ENCODE measurements at places on chromosomes 3 and 15.

- DNase-seq, result no peak
Measured at GRCh38 chr3:48528048-48528447, 24.1 kb upstream of the SHISA5 start.

- no peak for DNase-seq
Measured at GRCh38 chr15:74868059-74868458, 5.1 kb downstream of the SCAMP2 start.

- no peak for DNase-seq
Measured at GRCh38 chr15:20344601-20345400, 196.8 kb downstream of the GOLGA6L6 start.

- no peak for DNase-seq
Measured at GRCh38 chr15:42602501-42602900, 27.1 kb downstream of the STARD9 start.

- no peak for DNase-seq
Measured at GRCh38 chr15:27601239-27601960, 497.7 kb downstream of the OCA2 start.

DNA sequence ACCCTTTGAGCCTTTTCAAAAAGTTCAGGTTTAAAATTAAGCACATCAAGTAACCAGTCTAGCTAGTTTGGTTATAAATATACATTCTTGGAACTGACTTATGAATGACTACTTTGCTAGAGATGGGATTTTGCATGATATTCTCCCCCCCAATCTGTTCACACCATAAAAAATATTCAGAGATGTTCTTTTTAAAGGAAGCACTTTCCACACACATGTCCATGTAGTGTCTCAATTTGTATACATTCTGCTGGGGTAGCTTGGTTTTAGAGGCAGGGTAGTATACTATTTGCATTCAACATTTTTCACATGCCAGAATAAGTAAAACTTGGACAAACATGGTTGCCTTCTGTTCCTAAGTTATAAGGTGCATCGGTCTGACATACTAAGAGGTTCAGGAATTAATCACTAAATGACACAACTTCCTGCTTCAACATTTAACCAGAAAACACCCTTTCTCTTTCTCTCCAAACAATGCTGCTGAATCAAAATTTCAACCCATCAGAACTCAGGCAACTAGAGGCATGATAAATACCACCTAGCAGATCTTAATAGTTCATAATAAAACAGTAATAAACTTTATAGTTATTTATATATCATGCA is 57.0 kb downstream of the SUMF1 start:
- DNase-seq, result no peak

- DNase-seq, result no peak
Measured at GRCh38 chr3:158809642-158810041, 7.8 kb downstream of the MFSD1 start.

- DNase-seq, result no peak
Measured at GRCh38 chr15:39846108-39846507, 63.5 kb upstream of the FSIP1 start.

- DNase-seq, result no peak
Measured at GRCh38 chr15:100705841-100706240, 103.5 kb downstream of the ASB7 start.

GRCh38 chr15:70152070-70152480 is 54.4 kb upstream of the TLE3 start:
- DNase-seq, result no peak

GRCh38 chr3:101936419-101937356 is 87.4 kb downstream of the NFKBIZ start:
- DNase-seq, result peak; percentile 69

DNA sequence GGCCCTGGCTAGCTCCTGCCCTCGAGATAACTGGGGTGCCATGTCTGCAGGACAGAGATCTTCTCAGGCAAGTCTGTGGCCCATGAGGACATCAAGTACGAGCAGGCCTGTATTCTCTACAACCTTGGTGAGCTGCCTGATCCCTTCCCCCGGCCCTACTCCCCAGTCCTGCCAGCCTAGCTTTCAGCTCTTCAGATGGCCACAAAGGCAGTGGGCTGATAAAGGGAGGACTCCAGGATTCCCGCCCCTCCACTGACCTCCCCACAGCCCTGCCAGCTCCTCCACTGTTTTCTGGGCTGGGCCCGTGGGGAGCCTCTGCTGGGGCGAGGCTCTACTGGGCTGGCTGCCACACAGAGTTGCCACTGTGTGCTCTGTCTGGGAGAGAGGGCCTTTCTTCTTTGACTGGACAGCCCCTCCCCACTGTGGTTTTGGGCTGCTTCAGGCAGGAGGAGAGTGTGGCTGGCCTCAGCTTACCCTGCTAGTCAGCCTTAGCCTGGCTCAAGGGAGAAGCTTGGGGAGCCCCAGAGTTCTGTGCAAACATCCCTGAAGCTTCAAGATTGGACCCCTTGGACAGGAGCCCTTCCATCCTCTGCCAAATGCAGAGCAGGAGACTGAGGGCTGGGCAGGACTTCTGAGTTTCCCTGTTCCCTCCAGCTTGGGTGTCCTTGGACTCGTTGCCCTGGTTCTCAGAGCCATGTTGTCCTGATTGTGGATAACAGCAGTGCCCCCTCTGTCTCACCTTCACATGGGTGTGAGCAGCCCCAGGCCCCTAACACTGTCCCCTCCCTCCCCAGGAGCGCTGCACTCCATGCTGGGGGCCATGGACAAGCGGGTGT is 24.4 kb downstream of the PTPN23 start:
- no peak for DNase-seq

- DNase-seq, result no peak
Measured at GRCh38 chr3:182935803-182936202, 44.5 kb downstream of the DCUN1D1 start.

- DNase-seq, result no peak
Measured at GRCh38 chr3:172294223-172294806, 153.9 kb downstream of the GHSR start.

- no peak for DNase-seq
Measured at GRCh38 chr3:171829841-171830517, 13.2 kb upstream of the TMEM212 start.

DNA sequence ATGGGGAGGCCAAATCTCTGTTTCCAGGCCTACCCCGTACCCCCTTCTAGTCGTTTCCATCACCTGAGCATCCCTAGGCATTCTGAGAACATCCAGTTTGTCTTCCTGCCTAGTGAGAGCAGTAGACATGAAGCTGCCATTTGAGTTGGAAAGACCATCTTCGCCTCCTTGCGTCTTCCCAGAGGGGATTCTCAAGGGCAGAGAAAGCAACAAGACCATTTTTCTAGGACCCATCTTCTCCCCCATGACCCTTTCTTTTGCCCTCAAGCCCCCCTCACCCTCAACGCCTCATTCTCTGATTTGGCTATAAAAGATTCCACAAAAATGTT is 148.7 kb upstream of the BHLHE40 start:
- no peak for DNase-seq

DNA sequence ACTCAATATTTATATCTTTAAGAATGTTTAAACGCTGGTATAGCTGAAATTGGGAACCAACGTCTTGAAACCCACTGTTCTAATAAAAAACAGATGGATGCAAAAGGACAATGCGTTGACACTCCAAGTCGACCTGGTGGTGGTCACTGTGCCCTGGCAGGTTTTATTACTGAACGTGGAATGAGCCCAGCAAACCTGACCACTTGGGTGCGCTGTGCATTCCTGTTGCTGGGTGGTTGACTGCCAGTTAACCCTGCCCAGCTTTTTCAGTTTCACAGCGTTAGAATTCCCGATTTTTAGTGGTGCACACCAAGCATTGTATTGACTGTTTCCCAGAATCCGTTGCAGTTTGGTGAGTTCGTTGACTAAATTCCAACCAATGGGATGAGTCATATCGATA is 384.4 kb downstream of the OCA2 start:
- DNase-seq, result no peak

- peak; percentile 81 for DNase-seq
Measured at GRCh38 chr3:186057594-186057993, 51.3 kb downstream of the ETV5 start.

- no peak for DNase-seq
Measured at GRCh38 chr15:70742928-70743327, 20.4 kb downstream of the UACA start.

GRCh38 chr3:29283231-29284119 is 2.6 kb downstream of the RBMS3 start:
- no peak for DNase-seq

DNA sequence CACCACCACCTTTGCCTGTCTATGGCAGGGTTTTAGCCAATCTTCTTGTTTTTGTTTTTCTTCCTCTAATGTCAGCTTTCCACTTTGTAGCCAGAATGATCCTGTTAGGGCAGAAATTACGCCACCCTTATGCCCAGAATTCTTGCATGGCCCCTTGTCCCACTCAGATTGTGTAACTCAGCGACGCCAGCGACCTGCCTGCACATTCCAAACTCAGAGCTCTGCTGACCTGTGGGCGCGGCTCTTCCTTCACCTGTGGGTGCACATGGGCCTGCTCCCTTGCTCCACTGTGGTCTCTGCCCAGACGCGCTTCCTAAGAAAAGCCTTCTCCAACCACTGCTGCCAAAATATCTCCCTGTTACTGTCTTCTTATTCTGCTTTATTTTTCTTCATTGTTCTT is 45.0 kb downstream of the MED12L start:
- DNase-seq, result no peak

DNA sequence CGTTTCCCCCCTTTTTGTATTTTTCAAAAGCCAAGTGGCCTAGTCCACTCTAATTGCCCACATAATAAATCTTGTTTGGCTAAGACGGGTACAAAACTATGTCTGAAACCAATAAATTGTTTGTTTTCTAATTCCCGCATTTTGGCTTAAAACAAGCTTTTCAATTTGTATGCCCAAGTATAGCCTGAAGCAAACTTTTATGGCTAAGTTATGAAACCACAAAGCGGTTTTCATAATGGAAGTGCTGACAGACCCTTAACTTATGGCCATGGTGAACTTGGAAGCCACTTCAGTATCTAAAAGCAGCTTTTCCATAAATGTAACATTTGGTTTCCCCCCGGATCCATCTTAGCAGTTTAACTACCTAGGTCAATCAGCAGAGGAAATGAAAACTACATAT is 29.9 kb upstream of the POLR2M start:
- no peak for DNase-seq

DNA sequence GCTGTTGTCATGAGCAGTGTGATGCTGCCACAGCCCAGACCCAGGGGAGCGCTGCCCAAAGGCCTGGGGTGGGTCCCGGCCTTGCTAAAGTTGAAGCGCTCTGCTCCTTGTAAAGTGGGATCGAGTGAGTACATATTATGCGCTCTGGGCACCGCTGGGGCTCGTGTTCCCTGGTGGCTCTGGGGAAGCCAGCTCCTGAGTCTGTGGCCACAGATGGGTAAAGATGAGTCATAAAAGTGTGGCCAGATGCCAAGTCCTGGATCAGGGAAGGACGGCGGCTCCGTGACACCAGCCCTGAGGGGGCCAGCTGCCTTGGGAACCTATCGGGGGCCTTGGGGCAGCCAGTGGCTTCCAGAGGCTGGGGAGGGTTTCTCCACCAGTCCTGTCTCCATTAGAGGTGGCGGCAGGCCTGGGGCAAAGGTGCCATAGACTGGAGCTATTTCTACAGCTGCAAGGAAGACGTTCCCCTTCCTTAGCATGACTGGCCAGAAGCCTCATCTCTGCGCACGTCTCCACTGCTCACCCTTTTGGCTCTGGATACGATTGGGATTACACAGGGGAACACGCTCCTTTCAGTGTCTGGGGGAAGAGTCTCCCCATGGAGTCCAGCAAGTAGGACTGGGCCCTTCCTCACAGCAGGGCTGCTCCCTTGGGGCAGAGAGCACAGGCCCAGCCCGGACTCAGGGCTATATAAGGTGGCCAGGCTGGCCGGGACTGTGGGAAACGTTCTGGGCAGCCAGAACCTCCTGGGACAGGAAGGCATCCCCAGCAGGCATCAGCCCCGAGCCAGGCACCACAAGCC is 1.2 kb upstream of the ITIH4 start:
- no peak for DNase-seq

- no peak for DNase-seq
Measured at GRCh38 chr15:60525341-60526039, 46.5 kb upstream of the ICE2 start.

- no peak for DNase-seq
Measured at GRCh38 chr15:65361708-65362459, 15.9 kb downstream of the IGDCC3 start.

- no peak for DNase-seq
Measured at GRCh38 chr3:153431076-153431475, 269.1 kb downstream of the RAP2B start.

DNA sequence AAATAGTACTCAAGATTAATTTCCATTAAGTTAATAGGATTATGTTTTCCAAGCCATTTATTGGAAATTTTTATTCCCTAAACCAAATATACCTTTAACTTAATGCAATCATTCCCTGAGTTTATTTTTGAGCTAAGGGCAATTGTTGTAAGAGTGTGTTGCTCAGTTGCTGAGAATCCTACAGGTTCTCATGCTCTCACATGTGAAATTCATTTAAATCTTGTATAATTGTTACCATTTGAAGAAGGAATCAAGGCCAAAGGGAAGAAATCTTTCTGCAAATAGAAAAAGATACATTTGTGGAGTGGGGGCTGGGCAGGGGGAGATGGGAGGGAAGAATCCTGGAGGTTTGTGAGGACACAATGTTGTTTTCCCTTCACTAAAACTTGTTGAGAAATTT is 202.7 kb upstream of the STRIT1 start:
- no peak for DNase-seq
